HEK293T (cell line): ENCODE measurements at places on chromosomes 11 and 22.
A peak's percentile ranks its signal among the peaks of the same experiment; 100 is the strongest.

DNA sequence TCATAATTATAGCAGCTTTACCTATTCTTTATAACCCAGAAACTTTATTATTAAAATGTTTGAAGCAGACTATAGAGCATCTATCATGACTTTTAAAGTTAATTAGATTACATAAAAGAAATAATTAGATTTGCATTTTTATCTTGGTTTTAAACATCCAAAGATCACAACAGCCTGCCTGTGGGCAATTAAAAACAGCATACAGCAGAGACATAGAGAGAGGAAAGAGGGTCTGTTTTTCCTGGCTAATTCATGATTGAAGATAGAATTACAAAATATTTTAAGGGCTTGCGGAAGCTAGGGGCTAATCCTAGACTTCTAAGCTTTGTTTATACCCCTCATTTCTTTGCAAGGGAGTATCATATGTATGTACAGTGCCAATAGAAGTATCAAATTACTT is 178.1 kb downstream of the SOX6 start:
- no peak for DNase-seq

GRCh38 chr11:14376920-14377319 is 17.9 kb upstream of the RRAS2 start:
- DNase-seq: no peak

- DNase-seq: no peak
Measured at GRCh38 chr11:43071338-43071737, 240.5 kb upstream of the API5 start.

GRCh38 chr11:2991452-2992233 is 486 bp downstream of the NAP1L4 start:
- peak; percentile 21 for DNase-seq

- DNase-seq: no peak
Measured at GRCh38 chr11:78926633-78927338, 352.1 kb upstream of the NARS2 start.

DNA sequence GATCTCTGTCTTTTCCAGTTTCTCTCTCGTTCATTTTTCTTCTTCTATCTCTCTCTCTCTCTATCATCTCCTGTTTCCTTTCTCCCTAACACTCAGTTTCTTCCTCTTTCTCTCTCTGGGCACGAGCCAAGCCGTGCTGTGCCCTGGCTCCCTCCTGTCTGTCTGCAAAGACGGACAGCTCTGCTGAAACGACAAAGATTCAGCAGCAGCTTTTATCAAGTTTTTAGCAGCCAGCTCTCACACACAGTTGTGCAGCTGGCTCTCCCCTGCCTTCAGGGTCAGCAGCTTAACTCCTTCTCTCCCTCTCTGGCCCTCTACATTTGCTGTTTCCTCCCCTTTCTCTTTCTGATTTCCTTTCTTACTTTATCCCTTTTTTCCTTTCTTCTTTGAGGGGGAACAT is 352.0 kb upstream of the MPPED2 start:
- no peak for DNase-seq

- DNase-seq: no peak
Measured at GRCh38 chr11:94728541-94728940, 39.6 kb upstream of the AMOTL1 start.

- DNase-seq: no peak
Measured at GRCh38 chr22:37703906-37704305, 7.1 kb downstream of the TRIOBP start.
